Left forelimb (tissue), 1 donor: ENCODE measurements at places on chromosomes 16 and 17.

GRCh38 chr17:49390548-49391324 lies 23.9 kb downstream of the PHB1 start:
- no peak for DNase-seq

DNA sequence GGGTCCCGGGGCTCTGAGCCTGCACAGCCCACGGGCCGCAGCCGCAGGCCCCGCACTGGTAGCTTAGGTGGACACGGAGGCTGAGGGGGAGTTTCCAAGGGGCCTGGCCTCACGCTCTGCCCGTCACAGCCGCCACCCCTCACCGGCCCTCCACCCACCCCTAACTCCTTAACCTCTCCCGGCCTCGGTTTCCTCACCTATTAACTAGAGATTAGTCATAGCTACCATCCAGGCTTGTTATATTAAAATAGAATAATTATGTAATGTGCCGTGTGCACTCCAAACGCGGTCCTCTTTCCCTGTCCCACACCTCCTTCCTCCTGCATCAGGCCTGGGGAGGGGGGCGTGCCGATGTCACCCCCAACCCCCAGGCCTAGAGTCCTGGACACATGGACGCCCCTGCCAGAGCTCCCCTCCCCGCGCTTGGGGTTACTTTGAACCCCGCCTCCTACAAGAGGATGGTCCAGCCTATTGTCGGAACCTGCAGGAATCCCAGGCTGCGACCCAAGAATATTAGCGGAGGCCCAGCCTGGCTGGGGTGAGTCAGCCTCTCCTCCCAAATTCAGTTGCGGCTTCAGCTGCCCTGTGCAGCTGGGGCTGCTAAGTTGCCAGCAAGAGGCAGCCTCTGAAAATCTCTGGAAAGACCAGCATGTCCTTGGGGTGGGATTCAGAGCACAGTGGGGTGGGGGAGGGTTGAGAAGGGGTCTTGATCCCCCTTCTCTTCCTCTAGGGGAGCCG lies 17.3 kb downstream of the SOCS3 start:
- DNase-seq: peak; percentile 87

DNA sequence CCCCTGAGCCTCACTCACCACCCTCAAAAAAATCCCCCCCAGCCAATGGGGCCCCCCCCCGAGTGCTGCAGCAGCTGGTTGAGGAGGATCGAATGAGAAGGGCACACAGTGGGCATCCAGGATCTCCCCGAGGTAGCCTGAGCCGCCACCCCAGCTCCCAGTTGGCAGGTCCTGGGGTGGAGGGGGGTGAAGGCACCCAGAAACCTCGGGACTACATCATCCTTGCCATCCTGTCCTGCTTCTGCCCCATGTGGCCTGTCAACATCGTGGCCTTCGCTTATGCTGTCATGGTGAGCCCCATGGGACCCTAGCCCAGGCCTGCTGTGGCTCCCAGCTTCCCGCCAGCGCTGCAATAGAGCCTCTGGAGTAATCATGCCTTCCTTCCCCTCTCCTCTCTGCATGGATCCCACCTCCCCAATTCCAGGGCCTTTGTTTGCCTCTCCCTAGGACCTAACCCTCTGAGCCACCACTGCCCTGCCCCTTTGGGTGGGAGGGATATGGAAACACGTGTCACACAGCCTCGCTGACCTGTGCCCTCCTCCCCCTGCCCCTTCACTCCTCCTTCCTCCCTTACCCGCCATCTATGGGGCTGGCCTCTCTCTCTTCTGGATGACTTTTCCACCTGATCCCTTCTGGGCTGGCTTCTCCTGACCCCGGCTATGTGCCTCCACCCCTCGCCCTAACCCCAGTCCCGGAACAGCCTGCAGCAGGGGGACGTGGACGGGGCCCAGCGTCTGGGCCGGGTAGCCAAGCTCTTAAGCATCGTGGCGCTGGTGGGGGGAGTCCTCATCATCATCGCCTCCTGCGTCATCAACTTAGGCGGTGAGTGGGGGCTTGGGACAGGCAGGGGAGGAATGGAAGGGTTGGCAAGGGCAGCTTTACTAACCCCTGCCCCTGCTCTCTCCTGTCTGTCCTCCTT lies 1.9 kb downstream of the PRRT2 start:
- no peak for DNase-seq

DNA sequence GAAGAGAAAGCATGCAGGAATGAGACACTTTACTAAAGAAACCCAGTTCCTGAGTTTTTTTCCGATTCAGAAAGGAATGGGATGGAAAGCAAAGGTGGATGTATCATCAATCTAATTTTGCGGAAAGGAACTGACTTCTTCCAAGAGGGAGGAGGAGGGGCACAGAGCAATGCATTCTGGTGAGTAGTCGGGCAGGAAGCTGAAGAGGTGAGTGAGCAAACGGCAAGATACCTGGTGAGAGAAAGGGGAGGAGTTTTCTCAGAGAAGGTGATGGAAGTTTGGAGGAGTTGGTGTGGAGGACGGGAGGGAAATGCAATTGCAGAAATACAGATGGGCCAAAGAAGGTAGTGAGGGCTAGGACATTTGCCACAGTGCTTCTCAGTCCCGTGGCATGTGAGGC lies 713.2 kb downstream of the KCNJ2 start:
- no peak for DNase-seq

DNA sequence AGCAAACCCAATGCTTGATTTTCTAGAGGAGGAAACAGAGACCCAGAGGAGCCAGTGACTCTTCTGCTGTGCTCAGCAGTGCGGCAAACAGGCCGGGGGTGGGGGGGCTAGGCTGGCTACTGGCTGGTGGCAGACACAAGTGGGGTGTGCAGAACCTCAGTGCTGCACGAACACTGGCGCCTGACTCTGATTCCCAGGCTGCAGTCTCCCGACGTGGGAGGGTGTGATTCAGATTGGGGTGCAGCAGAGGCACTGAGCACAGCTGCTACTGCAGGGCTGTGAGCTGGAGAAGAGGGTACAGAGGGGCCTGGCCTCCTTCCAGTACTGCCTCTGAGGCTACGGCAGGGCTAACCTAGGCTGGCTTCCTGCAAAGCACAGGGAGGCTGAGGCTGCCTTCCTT lies 8.1 kb downstream of the RPL19 start:
- DNase-seq: no peak

DNA sequence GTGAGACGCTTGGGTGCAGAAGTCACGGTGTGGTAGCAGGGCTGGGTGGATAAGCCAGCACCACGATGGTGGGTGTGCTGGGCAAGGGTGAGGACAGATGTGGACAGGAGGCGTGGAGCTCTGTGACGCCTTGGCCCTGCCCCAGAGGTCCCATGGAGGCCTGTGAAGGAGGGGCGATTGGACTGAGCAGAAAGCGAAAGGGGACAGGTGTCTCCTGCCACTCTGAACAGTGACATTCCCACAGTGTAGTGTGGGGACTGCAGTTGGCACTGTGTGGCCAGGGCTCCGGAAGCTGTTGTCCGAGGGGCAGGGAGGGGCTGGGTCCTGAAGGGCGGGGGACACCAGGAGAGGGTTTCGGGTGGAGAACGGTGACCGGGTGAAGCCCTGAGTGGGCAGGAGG lies 7.3 kb downstream of the TBC1D24 start:
- no peak for DNase-seq

DNA sequence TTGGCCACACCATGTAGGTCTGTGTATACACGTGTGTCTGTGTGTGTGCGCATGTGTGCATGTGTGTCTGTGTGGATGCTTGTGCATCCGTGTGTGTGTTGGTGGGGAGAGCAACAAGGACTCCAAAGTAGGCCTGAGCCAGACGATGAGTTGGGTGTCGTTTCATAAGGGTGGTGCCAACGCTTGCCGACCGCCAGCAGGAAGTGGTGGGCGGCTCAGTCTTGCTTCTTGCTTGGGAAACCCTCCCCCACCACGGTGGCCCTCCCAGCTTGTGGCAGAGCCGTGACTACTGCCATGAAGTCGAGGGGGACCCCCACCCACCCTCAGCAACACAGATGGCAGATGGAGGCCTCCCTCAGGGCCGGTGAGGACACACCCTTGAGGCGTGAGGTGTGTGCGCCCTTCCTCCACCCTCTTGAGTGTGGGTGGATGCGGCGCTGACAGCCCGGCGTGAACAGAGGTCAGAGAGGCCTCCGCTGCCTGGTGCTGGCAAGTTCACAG lies 17.5 kb downstream of the SBK1 start:
- DNase-seq: no peak
